ENCODE measurements at places on chromosomes 6 and 20.

DNA sequence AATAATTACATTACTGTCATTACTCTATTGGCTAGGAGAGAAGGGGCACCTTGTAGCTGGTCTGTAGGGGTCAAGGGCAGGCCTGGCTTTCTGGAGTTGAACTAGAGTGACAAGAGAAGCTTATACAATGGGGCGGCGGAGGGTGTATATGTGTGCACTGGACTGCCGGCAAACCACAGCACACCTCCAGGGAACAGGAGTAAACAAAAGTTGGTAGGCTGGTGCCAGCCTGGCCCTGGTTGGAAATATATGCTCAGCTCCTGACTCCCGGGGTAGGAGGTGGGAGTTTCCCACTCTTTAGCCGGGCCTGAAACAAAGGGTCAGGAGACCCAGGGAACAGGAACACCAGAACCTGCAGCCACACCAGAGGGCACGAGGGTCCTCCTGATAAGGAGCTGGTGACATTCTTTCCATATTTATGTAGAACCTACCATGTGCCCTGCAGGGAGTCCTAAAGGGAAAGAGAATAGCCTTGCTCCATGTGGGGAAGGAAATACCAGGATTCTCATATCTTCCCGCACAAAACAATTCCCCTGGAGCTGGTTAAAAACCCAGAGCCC lies 5.1 kb downstream of the C6orf132 start:
- DNase-seq, result peak; percentile 87

- no peak for DNase-seq
Measured at GRCh38 chr6:18680842-18681241, 293.7 kb downstream of the RNF144B start.

DNA sequence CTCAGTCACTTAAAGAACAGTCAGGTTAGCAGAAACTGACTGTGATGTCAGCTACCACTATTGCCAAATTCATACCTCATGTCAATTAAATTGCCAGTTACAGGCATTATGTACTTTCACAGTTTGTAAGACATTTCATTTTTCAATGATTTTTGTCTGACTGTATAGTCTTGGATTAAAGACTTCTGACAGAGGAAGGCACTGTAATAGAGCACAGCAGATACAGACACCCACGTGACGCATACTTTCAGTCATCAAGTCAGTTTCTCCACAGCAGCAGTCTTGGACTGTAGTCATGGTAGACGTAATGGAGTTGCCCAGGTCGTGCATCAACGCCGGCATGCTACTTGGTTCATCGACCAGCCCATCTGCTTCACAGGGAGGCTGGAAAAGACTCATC lies 29.5 kb upstream of the ELOVL5 start:
- no peak for DNase-seq

- no peak for DNase-seq
Measured at GRCh38 chr20:38298768-38299288, 5.1 kb upstream of the BPI start.

DNA sequence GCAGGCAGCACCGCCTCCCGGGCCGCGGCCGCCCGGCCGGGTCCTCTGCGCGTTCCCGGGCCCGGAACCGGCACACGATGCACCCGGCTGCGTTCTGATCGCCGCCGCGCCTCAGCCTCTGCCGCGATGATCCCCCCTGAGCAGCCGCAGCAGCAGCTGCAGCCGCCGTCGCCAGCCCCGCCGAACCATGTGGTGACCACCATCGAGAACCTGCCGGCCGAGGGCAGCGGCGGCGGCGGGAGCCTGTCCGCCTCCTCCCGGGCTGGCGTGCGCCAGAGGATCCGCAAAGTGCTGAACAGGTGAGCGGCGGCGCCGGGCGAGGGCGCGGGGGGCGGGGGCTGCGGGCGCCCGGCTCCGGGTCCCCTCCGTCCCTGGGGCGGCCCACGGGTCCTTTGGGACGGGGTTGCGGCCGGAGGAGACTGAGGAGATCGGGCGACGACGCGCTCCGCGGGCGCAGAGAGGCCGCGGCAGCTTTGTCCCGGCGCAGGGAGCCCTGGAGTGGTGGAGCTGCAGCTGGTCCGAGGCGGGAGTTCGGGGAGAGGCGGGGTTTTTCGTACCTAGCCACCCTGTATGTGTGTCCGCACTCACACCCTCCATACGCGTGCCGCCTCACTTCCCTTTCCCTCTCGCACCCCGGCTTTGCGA lies 659 bp downstream of the SLC35F1 start:
- DNase-seq, result peak; percentile 85

DNA sequence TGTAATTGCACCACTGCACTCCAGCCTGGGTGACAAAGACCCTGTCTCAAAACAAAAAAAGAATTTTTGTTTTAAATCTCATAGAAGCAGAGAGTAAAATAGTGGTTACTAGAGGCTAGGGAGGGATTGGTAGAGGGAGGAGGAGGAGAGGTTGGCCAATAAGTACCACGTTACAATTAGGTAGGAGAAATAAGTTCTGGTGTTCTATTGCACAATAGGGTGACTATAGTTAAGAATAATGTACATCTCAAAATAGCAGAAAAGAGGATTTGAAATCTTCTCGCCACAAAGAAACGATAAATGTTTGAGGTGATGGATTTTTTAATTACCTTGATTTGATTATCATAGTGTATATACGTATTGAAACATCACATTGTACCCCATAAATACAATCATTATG lies 27.1 kb upstream of the TOP1 start:
- DNase-seq, result no peak

DNA sequence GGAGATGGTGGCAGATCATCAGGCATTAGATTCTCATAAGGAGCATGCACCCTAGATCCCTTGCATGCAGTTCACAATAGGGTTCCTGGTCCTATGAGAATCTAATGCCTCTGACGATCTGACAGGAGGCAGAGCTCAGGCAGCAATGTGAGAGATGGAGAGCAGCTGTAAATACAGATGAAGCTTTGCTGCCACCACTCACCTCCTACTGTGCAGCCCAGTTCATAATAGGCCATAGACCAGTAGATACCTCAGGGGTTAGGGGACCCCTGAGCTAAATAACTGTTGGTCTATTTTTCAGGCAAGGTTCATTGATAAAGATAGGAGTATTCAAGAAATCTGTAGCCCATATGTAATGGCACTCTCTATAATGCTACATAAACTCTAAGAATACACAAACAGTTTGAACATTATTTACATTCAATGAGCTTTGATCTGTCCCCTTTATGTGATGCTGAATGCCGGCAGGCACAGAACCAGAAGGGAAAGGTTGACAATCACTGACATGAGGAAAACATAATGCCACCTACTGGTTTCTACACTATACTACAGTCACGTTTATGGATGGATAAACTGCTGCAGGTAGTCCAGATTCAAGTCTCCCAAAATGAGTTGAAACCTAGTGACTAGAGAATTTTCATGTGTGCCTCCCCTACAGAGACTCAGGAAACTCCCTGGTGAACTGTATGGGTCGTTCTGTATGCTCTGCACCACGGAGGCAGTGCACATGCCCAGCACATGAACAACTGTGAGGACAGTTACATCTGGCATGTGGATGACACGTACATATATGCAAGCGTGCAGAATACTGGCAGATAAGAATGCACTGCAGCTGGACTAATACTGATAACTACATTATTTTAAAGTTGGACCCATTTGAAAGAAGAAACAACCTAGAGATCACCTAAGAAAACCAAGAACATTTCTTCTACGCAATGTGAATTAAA lies 72.0 kb downstream of the DST start:
- DNase-seq, result no peak

DNA sequence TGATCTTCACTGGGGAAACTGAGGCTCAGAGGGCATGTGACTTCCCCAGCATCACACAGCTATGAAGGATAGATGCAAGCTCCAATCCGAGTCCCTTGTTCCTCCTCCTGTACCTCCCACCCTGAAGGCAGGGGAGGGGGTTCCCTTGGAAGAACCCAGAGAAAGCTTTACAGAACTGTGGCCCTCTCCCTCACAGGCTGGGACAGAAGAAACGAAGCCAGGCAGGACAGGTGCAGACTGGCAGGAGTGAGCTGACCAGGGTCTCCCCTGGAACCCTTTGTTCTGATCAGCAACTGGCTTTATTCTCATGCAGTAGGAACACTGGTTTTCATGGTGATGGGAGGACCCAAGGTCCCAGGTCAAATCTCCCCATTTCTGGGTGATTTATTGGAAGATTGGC lies 90.2 kb downstream of the TMEM242 start:
- peak; percentile 15 for DNase-seq

- DNase-seq, result no peak
Measured at GRCh38 chr20:46122071-46122470, 4.0 kb downstream of the CD40 start.

DNA sequence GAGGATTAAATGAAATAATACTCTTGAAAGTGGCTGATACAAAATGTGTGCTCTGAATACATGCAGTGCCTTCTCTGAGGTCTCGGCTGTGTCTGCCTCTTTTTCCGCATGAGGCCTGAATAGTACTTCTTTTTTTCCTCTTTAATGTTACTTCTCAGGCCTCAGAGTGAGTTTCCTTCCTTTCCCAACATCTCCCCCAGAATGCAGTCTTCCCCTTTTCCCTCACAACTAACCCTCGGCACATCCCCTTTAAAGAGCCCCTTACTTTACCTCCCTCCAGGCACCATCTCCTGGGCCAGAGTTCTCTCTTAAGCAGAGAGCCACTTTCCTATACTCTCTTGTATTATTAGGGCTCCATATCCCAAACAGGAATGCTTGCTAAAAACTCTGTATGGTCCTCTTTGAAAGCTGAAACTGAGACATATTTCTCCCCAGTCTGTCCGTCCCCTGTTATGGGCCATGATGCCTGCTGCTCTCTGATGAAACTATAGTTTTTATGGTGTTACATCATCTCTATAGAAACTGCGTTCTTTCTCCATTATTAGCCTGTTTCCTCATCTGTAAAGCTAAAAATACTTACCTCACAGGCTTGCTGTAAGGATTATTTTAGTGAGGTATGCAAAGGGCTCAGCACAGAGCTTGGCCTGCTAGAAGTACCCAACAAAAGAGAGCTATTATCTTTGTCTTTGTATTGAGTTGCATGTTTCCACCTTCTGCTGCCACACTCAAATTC lies 2.3 kb downstream of the PLAGL2 start:
- no peak for DNase-seq

- no peak for DNase-seq
Measured at GRCh38 chr6:53495506-53496499, 49.1 kb downstream of the GCLC start.

DNA sequence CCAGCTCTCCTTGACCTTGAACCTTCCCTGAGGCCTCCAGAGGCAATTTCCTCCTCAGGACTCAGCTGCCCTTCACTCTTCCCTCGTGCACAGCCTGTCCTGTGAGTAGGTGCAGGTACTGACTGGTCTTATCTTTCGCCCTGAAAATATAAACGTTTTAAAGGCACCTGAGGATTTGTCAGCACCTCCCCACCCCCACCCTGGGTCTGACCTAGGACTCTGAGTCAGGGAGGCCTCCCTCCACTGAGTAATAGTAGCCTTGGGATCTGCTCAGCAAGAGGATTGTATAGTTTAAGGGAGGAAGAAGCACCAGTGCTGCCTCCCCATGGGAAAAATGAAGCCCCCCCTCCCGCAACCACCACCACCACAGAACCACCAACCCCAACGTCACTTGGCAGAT lies 54.6 kb downstream of the PPARD start:
- no peak for DNase-seq

DNA sequence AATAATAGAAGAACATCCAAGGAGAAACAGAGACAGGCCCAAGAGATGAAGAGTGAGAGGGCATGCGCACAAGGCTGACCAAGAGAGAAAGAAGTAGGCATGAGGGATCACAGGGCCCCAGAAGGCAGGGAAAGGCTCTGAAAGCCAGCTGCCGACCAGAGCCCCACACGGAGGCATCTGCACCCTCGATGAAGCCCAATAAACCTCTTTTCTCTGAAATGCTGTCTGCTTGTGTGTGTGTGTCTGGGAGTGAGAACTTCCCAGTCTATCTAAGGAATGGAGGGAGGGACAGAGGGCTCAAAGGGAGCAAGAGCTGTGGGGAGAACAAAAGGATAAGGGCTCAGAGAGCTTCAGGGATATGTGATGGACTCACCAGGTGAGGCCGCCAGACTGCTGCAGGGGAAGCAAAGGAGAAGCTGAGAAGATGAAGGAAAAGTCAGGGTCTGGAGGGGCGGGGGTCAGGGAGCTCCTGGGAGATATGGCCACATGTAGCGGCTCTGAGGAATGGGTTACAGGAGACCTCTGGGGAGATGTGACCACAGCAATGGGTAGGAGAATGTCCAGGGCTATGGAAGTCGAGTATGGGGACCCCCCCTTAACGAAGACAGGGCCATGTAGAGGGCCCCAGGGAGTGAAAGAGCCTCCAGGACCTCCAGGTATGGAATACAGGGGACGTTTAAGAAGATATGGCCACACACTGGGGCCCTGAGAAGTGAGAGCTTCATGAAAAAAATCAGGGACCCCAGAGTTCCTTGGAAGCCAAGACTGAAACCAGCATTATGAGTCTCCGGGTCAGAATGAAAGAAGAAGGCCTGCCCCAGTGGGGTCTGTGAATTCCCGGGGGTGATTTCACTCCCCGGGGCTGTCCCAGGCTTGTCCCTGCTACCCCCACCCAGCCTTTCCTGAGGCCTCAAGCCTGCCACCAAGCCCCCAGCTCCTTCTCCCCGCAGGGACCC lies 981 bp upstream of the TNF start:
- DNase-seq, result peak; percentile 70

DNA sequence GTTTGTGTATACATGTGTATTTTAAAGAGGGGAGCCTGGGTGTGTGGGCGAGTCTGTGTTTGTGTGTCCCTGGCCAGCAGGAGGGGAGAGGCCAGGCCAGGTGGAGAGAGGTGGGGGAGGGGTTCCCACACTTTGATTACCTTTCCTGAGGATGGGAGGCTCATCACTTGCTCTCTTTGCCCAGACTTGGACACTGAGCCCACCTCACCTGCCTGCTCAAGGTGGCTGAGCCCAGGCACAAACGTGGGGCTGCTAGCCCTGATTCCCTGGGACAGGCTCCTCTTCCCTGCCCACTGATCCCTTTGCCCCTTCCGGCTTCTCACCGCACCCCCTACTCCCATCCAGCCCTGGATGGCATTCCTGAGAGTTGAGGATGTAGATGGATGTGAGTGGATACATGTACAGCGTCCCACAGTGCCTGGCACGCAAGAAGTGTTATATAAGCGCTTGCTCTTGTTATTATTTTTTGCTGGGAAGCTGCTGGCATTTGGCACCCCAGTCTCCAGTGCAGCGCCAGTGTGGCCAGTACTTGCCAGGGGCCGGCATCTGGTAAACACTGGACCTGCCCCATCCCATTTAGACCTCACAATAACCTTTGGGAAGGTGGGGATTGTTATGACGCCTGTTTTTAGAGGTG lies 2.7 kb downstream of the CEBPB start:
- DNase-seq, result peak; percentile 69

- no peak for DNase-seq
Measured at GRCh38 chr6:33206027-33206863, 1.8 kb downstream of the HSD17B8 start.

DNA sequence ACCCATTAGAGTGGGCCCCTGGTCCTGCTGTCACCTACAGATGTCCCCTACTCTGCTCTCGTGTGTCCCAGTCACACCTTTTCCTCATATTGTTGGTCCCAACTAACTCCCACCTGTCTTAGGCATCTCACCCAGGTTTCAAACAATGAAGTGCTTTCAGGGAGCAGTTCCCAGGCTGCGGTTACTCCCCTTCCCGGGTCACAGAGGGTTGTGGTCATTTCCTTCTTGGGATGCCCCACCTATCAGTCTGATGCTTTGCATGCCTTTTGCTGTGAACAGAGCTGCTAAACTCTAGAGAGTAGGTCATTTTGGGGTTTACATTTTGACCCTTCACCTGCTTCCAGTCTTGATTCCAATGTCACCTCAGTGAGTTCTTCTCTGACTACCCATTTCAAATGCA lies 181.6 kb downstream of the CDC5L start:
- DNase-seq, result peak; percentile 26

All from endodermal cell (in vitro differentiated cells).